CD4-positive, alpha-beta T cell (primary cell): ENCODE measurements at places on chromosomes 6 and 20. TPM values are rescaled to one million over a fixed set of nuclear protein-coding genes. Genes with fewer than 3 reads are reported as not detected.

The RPS6KA2 gene
- 6.2 TPM for total RNA-seq

GRCh38 chr6:166565084-166565967 is 21.2 kb downstream of the RAMACL start:
- no peak for DNase-seq
- H3K4me3 ChIP-seq: no peak overlapping the region
- no peaks in the 10 kb centered on the region for H3K4me1 ChIP-seq

DNA sequence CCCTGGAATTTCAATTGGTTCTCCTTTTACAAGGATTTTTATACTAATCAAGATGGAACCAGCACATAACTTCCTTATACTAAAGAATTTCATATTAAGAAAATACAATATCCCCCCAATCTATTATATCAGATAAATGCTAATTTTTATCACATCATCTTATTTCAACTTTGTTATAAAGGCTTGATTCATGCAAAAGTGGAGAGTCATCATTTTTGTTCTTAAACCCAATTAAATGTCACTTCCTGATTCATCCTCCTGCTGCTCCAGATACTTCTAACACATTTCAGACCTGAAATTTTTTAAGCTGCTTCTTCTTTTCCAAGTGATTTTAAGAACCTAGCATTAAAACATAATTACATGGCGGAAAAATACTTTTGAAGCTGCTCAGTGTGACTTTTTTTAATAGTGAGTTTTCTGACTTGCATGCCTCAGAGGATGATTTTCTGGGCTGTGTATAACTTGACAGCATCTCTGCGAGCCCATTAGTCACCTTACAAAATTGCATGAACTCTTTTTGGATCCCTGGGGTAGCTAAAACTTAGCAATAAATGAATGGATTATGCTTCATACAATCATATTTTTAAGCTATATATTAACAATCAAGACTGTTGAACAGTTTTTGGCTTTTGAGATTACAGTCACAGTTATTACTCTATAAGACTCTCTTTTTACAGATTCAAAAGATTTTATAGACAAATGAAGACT is 134.1 kb downstream of the ELOVL4 start:
- DNase-seq: no peak
- H3K27me3 ChIP-seq: peaks cover 2% of the 10 kb centered on the region
- no peaks in the 10 kb centered on the region for H3K36me3 ChIP-seq
- no peak overlapping the region for H3K4me3 ChIP-seq
- no peaks in the 10 kb centered on the region for H3K4me1 ChIP-seq
- H3K27ac ChIP-seq: no peak overlapping the region

DNA sequence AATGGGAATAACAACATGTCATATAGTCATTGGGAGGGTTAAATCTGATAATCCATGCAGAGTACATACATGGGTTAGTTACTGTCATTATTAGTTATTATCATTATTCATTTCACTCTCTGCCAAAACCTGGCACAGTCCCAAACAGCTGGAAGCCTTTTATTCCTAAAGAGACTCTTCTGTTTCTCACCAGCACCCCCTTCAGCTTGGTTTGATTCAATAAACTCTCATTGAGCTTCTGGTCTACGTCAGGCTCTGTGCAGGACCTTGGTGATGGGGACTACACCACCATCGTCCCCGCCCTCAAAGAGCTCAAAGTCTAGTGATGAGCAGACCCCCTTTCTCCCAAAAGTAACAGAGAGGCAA is 2.3 kb downstream of the KCNK15 start:
- DNase-seq: no peak
- peaks cover 10% of the 10 kb centered on the region for H3K4me1 ChIP-seq
- peaks cover 30% of the 10 kb centered on the region for H3K27me3 ChIP-seq
- no peaks in the 10 kb centered on the region for H3K36me3 ChIP-seq
- no peak overlapping the region for H3K4me3 ChIP-seq

The GPX5 gene
- total RNA-seq: not detected

DNA sequence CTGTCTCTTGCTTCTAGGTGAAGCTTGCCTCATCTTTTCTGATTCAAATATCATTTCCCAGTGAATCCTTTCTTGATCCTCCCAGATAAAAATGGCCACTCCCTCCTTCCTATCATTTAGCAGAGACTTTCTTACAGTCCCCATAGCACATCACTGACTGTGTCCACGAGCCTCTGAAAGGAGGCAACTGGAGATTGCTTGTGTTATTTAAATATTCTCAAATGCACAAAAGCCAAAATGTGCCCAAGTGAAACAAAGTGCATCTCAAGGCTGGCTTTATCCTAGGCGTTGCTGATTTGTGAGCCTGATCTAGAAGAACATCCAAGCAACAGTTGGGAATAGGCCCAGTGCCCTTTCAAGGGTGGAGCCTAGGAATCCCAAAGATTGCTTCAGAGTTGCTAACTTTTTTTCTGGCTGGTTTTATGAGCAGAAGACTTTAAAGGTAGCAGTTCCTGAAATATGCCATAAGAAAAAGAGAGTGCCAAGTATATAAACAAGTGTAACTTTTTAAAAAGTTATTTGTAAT is 393.6 kb downstream of the CD83 start:
- H3K4me1 ChIP-seq: peaks cover 7% of the 10 kb centered on the region
- no peaks in the 10 kb centered on the region for H3K27me3 ChIP-seq
- DNase-seq: no peak
- no peaks in the 10 kb centered on the region for H3K36me3 ChIP-seq
- H3K27ac ChIP-seq: no peak overlapping the region
- H3K4me3 ChIP-seq: no peak overlapping the region

- no peaks in the 10 kb centered on the region for H3K27me3 ChIP-seq
- H3K36me3 ChIP-seq: no peaks in the 10 kb centered on the region
- H3K4me1 ChIP-seq: no peaks in the 10 kb centered on the region
- H3K27ac ChIP-seq: no peak overlapping the region
- H3K4me3 ChIP-seq: no peak overlapping the region
- no peak for DNase-seq
Measured at GRCh38 chr20:5825130-5825719, 75.0 kb downstream of the SHLD1 start.

The BPIFA1 gene
- not detected for total RNA-seq

DNA sequence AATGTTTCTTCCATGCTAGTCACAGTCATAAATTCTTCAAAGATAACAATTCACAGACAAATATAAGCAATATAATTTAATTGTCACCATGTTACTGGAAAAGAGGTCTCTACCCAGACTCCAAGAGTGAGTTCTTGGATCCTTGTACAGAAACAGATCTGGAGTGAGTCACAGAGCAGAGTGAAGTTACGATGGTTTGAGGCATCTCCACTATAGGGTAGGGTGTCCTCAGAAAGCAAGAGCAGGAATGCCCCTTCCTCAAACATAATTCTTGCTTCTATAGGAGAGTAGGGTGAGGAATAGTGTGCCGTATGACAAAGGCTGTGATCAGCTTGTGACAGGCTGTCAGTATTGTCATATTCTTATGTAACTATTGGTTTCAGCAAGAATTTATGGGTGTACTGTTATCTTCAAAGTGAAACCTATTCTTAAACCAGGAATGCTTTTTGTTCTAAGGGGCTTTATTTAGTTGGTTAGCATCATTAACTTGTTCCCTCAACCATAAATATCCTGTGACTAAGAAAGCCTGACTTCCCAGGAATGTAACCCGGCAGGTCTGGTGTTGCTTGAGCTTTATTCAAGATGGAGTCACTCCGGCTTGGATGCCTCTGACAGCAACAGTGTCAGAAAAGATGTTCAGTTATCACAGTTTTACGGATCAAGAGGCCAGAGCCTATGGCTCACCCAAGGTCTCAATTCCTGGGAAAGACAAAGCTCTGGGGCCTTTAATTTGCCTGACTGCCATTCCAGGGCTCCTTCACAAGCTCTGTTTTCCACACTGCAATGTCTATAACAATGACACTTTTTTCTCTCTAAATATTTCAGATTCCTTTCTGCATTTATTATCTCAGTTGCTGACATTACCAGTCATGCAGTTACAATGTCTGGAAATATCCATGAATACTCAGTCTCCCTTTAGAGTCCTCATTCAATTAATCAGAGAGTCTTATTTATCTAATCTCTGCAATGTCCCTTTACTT is 298.6 kb downstream of the C6orf118 start:
- no peaks in the 10 kb centered on the region for H3K36me3 ChIP-seq
- no peaks in the 10 kb centered on the region for H3K4me1 ChIP-seq
- no peak overlapping the region for H3K4me3 ChIP-seq
- DNase-seq: no peak
- no peaks in the 10 kb centered on the region for H3K27me3 ChIP-seq
- no peak overlapping the region for H3K27ac ChIP-seq

- peaks cover 31% of the 10 kb centered on the region for H3K27me3 ChIP-seq
- H3K27ac ChIP-seq: no peak overlapping the region
- peaks cover 8% of the 10 kb centered on the region for H3K4me1 ChIP-seq
- peak; percentile 50 for DNase-seq
Measured at GRCh38 chr20:62595491-62595890, 46.8 kb upstream of the SLCO4A1 start.

DNA sequence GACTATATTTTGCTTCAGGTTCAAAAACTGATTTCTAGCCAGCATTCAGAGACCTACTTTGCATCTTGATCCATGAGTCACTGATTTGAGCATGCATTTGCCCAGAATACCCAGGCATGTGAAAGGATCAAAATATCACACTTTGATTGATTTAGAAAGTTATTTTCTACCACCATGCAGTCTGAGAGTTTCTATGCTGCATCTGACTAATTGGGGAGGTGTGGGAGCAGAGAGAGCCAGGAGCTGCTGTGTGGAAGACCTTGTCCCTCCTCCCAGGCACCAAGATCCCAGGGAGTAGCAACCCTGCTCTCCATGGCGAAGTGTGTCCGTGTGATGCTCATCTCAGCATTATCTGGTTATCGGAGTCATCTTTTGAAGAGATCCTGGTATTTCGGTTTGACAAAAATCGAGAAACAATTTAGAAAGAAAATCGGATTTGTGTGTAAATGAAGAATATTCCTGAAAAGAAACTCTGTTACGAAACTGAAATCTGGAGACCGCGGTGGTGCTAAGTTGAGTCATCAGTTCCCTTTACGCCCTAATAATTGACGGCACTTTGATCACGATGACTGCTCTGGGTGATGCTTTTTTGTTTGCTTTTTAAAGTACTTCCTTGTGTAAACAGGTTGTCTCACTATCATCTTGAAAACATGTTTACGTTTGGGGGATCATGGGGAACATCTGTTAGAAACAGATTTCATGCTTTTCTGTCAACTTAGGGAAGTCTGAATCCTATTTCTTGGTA is 193.4 kb downstream of the BACH2 start:
- H3K27ac ChIP-seq: no peak overlapping the region
- peaks cover 40% of the 10 kb centered on the region for H3K4me1 ChIP-seq
- no peak for DNase-seq
- H3K36me3 ChIP-seq: no peaks in the 10 kb centered on the region

DNA sequence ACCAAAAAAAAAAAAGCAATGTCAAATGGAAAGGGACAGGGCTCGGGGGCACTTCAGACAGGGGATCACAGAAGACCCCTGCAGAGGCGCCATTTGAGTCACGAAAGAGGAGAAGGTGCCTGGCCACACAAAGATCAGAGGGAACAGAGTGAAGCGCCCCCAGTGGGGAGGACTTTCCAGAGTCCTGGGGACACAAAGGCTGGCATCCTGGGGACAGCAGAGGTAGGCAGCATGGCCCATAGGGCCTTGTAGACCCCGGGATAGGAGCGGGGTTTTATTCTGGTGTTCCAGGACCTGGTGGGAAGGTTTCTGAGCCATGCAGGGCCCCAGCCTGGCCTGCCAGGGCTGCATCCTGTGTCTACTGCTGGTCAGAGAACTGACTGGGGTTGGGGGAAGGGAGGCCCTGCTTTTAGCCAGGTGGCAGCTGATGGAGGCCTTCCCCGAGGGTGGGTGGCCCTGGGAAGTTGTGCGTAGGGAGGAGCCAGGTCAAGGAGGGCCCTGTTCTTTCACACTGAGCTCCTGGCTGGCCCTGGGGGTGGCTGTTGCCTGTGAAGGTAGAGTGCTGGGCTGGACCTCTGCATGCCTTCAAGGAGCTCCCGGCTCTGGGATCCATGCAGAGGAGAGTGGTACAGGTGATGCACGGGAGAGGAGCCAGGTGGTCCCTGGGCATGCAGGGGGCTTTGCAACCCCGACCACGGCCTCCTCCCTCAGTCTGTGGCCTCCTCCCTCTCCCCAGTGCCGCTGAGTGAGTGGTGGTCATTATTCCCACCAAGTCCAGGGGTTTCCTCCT is 117.9 kb downstream of the CDH4 start:
- H3K27ac ChIP-seq: no peak overlapping the region
- H3K36me3 ChIP-seq: no peaks in the 10 kb centered on the region
- H3K4me3 ChIP-seq: no peak overlapping the region
- DNase-seq: no peak
- no peaks in the 10 kb centered on the region for H3K27me3 ChIP-seq

DNA sequence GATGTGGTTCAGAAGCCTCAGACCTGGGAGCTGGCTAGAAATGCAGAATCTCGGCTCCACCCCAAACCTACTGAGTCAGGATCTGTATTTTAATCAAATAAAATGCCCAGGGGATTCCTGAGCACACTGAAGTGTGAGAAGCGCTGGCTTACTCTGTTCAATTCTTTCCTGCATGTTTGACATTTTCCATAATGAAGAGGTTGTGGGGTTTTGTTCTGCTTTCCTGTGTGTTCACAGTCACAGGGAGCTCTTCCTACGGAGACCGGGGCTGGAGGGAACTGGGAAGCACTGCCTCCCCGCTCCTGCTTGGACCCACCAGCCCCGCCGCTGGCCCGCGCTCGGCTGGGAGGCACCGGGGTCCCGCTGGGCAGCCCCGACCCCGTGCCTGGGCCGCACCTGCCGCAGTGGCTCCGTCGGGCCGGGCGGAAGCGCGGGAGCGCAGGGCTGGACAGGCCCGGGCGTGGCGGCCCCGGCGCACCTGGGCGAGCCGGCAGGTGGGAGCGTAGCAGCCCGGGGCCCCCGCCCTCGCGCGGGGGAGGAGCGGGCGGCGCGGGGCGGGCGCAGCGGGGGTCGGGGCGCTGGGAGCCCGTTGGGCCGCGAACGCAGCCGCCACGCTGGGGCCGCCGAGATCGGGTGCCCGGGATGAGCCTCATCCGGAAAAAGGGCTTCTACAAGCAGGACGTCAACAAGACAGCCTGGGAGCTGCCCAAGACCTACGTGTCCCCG is at the start of gene MAPK13:
Gene MAPK13, plus strand, starts transcription at position 573 of the 726 bp plus-strand sequence. Its CDS starts 70 bp downstream, at position 643.
- peak within 1 kb of the TSS; percentile 88 for H3K27ac ChIP-seq
- peaks cover 25% of the 10 kb centered on the region for H3K36me3 ChIP-seq
- no peak for DNase-seq
- H3K4me3 ChIP-seq: peak within 1 kb of the TSS; percentile 83
- no peaks in the 10 kb centered on the region for H3K27me3 ChIP-seq

DNA sequence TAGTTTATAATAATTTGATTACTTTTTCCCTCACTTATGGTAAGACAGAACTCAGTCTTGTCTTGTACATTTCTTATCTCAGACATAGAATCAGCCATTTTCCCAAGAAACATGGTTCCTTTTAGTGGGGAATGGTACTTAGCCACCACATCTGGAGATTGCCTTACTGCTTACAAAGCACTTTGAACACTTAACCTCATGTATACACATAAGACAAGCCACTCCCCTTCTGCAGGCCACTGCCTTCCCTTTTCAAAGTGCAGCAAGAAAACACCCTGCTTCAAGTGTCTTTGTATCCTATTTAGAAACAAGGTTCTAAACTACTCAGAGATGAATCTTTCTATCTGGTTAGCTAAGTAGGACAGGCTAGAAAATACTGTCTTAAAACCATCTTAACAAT is 159.2 kb downstream of the UBE3D start:
- no peaks in the 10 kb centered on the region for H3K36me3 ChIP-seq
- H3K4me3 ChIP-seq: no peak overlapping the region
- H3K4me1 ChIP-seq: no peaks in the 10 kb centered on the region
- H3K27ac ChIP-seq: no peak overlapping the region
- no peaks in the 10 kb centered on the region for H3K27me3 ChIP-seq

The LAMA2 gene
- 0.06 TPM for total RNA-seq

GRCh38 chr6:137218473-137218916 is 690 bp downstream of the IFNGR1 start:
- DNase-seq: peak; percentile 6
- H3K27me3 ChIP-seq: no peaks in the 10 kb centered on the region
- no peaks in the 10 kb centered on the region for H3K36me3 ChIP-seq
